ENCODE measurements at places on chromosomes 1 and 21.

DNA sequence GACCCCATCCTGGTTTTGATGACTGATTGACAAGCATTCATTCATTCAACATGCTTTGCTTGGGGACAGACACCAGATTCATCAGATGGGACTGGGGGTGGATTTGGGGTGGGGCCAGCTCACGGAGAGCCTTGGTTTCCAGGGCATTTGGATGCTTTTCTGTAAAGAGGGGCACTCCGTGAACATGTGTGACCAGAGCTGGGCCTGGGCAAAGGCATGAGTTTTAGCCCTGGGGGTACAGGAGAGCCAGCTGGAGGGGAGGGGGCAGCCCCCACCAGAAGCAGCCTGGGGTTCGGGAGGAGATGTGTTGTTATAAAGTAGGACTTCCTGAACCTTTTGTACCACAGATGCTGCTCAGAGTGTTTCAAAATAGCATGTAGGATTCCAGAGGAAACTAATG lies 99.7 kb downstream of the RIPK4 start:
- DNase-seq = peak; percentile 10

DNA sequence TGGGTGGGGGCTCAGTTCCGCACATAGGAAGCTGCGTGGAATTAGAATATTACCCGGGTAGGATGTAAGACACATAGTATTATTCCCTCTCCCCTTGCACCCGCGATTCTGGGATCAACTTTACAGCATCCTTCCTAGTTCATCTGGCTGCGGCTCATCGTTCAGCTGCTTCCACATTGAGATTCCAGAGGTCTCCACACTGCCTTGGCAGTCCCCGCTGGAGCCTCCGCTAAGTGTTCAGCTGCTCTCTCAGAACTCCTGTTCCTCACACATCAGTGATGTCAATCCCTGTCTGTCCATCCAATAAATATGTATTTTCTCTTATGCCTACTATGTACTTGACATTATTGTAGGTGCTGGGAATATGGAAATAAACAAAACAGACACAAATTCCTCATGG lies 135.6 kb upstream of the SYT6 start:
- no peak for DNase-seq

DNA sequence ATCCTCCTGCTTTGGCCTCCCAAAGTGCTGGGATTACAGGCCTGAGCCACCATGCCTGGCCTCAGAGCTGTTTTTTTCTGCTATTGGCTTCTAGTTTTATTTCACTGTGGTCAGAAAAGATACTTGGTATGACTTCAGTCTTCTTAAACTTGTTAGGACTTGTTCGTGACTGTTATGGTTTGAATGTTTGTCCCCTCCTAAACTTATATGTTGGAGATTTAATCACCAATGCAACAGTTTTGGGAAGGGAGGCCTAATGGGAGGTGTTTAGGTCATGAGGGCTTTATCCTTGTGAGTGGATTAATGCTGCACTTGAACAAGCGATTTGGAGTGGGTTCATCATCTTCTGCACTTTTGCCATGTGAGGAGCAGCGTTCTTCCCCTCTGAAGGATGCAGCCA lies 24.5 kb upstream of the SOD1 start:
- no peak for DNase-seq

DNA sequence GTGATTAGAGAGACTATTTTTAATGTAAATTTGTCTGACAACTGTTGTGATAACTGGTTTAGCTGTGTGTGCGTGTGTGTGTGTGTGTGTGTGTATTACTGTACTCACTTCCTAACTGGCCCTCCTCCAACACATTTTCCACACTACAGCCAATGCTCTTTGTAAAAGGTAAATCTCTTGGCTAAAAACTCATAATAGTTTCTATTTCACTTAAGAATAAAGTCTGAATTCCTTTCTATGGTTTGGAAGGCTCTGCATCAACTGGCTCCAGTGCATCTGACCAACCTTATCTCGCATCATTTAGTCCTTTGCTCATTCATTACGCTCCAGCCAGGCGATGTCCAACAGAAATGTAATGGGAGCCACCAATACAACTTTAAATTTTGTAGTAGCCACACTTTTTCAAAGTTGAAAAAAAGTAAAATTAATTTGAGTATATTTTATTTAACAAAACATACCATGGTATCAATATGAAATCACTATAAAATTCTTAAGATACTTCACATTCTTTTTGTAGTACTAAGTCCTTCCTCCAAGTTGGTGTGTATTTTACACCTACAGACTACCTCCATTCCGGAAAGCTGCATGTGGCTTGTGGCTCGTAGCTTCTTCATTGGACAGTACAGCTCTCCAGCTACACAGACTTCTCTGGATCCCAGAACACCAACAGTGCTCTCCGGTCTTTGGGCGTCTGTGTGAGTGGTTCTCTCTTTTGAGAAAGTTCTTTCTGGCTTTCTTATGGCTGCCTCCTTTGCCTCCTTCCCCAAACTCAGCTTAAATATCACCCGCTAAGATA lies 68.9 kb downstream of the NRIP1 start:
- no peak for DNase-seq

- DNase-seq = no peak
These were observed at the start of gene PKLR for GRCh38 chr1:155301342-155301841. TSS of gene PKLR (minus strand) at chr1:155301438. CDS start at chr1:155301395, 43 bp downstream.

DNA sequence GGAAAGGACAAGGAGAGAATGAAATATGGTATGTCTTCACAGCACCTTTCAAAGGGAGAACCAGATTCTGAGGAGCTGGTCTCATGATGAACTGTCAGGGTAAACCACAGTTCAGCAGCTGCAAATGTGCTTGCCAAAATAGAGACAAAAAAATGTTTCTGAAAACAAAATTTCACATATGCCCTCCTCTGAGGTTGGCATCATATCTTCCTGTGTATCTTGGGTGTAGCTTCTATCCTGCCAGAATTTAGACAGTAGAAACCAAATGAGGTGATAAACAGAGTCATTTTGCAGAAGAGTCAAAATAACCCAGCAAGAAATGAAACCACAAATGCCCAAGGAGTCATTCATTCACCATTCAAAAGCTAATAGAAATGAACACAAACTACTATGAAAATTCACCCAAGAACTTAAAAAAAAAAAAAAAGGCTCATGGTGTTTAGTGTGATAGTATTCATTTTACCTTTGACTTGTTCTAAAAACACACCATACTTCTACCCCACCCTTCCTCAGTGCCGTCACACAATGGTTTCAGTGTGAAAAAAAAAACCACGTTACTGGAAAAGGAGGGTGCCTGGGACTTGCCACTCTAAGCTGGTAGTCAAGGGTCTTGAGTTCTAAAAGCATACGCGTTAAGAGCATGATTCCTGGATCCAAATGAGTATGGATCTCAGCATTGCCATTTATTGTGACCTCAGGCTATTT lies 18.5 kb downstream of the SELL start:
- DNase-seq = no peak

DNA sequence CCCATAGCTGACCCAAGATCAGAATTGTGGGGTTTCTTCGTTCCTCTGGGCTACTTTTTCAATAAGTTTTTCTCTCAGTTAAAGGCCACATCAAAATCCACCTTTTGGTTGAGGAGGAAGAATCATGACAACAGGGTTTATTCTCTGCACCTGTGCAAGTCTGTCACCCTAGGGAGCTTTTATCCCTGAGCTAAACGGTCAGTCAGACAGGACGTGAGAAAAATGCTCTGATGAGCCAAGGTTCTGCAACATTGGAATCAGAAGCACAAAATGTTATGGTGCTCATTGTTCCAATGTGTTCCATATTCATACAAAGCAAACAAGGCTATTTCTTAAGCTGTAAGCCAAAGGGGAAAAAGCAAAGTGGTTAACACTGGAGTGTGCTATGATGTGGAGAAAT lies 7.4 kb upstream of the ERICH3 start:
- DNase-seq = no peak

DNA sequence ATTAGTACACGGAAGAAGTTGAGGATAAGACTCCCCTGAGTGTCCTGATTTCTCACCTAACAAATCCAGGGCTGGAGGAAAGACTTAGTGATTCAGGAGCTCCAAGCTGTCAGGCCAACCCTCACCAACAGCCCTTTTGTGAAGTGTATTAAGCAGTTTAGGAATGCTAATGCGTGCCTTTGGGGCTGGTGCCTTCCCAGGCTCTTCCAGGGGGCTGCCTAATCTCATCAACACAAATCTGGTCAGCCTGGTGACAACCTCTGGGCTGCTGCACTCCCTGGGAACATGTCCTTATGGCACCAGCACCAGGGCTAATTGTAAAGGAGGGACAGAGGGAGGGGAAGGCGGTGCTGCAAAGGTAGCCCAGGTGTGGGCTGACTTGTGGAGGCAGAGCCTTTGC lies 15.5 kb downstream of the CSMD2 start:
- no peak for DNase-seq

- DNase-seq = no peak
These were observed 1052.8 kb downstream of the BRINP3 start for GRCh38 chr1:189424746-189425331.

DNA sequence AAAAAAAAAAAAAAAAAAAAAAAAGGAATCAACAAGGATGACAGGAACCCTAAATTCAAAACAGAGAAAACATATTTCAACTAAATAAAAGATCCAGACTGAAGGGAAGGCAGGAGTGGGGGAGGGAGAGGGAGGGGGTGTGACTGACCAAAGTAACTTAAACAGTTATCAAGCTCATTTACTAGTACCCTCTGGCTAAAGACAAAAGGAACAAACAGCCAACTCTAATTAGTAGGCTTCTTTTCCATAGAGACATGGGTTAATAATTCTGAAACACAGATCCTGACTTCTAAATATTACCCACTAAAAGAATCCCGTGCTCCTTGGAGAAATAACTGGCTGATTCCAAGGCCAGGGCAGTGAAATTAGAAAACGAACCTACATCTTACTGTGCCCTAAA lies 23.8 kb downstream of the USP48 start:
- no peak for DNase-seq

DNA sequence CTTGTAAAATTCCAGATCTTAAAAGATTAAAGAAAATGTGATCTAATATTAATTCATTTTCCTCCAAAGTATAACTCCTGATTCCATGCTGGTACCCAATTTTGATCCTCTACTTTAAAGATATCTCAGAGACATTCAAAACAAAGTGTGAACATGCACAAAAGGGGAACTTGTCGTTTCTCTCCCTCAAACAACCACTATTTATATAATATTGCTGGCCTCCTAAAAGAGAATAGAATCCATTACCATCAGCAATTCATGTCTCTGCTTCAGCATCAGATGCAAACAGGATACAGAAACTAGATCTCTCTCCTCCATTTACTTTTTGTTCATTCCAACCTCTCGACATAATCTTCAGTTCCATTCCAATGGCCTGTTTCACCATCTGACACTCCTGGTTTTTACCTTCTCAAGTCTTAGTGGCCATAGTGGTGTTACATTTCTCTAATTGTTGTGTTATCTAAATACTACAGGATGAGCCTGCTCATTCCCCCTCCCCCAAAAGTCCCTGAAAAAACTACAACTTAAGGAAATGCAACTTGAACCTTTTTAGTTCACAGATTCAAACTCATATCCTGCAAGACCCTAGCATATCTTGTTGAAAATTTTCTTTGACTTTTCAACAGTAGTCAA lies 4.1 kb downstream of the NRIP1 start:
- DNase-seq = no peak

- no peak for DNase-seq
These were observed 210.8 kb upstream of the CACYBP start for GRCh38 chr1:174788981-174789380.

GRCh38 chr1:247270003-247270402 lies 14.1 kb downstream of the VN1R5 start:
- DNase-seq = no peak

DNA sequence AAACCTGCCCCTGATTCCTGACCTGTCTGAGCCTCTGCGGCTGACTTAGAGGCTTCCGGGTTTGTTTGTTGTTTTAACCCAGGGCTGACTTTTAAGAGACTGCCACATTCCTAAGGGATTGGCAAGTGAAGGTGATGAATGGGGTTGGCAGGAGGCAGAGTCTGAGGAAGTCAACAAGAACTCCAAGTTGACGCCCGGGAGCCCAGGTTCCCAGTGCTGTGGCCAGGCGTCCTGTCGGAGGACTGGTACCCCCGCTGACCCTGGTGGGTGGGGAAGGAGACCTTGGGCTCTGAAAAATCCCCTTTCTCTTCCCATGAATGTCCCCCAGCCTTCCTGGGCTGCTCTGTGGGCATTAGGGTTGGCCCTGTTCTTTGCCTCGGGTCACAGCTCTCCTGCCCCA lies 19.7 kb upstream of the EPS8L3 start:
- DNase-seq = no peak

GRCh38 chr1:29513357-29513756 lies 277.0 kb downstream of the PTPRU start:
- DNase-seq = peak; percentile 61

- DNase-seq = no peak
These were observed 36.3 kb downstream of the GLMN start for GRCh38 chr1:92262516-92262915.

GRCh38 chr1:206768472-206769303 lies 1.9 kb upstream of the IL19 start:
- no peak for DNase-seq

GRCh38 chr1:65209005-65209885 lies 61.2 kb downstream of the AK4 start:
- no peak for DNase-seq

- no peak for DNase-seq
These were observed 412.4 kb downstream of the DISC1 start for GRCh38 chr1:232038706-232039677.

- DNase-seq = no peak
These were observed 79.5 kb downstream of the RUNX1 start for GRCh38 chr21:34969423-34970166.

- DNase-seq = no peak
These were observed 311.3 kb downstream of the RGS7 start for GRCh38 chr1:241045659-241046058.
